LHCN-M2 (cell line): ENCODE measurements at places on chromosomes 4 and X. TPM values are rescaled to one million over a fixed set of nuclear protein-coding genes. Genes with fewer than 3 reads are reported as not detected.

XPNPEP2 gene
- total RNA-seq = not detected in 2 replicates

CPE gene
- 2.3 and 3.6 TPM in 2 replicates for total RNA-seq

DNA sequence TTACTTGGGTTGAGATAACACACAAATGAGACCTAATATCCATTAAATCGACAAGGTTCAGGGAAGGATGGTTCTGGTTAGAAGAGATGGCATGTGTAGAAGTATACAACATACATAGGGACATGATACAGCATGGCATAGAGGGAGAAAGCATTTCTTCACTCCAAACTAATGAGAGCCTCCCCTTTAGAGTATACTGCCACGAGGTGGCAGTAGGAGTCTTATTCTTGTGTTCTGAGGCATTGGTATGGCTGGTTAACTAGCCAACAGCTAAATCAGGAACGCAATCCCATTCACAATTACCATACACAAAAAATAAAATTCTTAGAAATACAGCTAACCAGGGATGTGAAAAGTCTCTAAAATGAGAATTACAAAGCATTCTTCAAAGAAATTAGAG lies 29.1 kb upstream of the TRO start:
- peak; percentile 28 for DNase-seq

GRCh38 chr4:185192059-185192458 lies 11.7 kb downstream of the CFAP97 start:
- DNase-seq = no peak

DNA sequence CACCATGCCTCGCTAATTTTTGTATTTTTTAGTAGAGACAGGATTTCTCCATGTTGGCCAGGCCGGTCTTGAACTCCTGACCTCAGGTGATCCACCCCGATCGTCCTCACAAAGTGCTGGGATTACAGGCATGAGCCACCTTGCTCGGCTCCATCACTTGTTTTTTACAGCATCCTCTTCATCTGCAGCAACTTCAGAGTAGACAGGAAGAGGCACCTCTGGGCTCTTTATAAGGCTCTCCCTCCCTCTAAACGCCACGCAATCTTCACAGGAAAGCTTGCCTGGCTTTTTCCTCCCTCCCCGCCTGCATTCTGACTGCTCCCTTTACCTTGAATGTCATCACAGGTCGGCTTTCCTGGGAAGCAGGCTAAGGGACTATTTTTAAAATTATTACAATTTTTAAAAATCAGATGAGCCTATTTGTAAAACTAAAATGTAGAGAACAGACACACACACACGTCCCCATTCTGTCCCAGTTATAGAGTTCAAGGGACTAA lies 111.5 kb upstream of the LDB2 start:
- no peak for DNase-seq

DNA sequence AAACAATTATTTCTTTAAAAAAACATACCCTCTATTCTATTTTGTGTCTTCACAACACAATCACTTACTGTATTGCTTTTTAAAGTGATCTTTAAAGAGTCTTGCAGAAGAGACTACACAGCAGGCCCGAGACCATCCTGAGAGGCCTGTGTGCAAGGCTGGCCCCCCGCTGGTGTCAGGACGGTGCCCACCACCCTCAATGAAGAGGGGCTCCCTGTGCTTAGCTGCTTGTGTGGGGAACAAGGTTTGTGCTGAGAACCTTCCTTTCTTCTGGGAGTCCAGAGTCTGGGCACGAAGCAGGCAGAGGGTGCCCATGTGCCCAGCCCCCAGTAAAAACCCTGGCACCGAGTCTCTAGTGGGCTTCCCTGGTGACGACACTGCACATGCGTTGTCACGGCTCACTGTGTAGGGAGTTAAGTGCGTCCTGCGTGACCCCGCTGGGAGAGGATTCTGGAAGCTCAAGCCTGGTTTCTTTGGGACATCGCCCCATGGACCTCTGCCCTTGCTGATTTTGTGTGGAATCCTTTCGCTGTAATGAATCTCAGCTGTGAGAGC lies 22.0 kb downstream of the RGS12 start:
- no peak for DNase-seq

DNA sequence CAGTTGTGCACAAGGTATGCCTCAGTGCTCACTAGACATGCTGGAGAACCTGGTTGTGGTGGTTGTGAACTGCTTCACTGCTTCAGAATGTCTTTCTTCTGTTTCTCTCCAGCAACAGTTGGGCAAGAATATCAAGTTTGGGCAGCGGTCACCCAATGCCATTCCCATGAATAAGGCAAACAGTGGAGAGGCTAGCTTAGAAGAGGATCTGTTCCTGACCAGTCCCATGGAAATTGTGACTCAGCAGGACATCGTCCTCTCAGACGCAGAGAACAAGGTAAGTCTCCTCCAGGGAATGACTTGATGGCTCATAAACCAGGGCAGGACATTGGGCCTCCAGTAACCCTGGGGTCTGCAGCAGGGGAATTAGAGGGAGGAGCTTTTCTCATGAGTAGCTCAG lies 79.9 kb downstream of the AASDH start:
- DNase-seq = peak; percentile 15
